ENCODE measurements at places on chromosomes 16 and 17.

DNA sequence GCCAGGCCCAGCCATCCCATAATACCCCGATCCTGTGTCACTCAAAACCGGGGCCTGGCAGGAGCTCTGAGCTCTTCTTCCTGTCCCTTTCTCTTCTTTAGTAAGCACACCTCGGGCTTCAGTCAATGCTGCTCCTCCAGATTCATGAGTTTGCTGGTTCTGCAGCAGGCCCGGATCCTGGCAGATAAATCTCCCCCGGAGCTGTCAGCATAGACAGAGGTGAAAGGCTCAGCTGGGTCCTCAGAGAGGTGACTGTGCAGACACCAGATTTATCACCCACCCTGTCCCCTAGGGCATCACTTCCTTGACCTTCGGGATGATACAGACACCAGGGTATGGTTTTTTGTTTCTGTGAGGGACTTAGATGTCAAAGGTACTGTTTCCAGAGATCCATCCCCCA is 242.5 kb upstream of the N4BP1 start:
- no peak for DNase-seq

GRCh38 chr16:26139091-26139490 is 447.3 kb downstream of the HS3ST4 start:
- DNase-seq: no peak

GRCh38 chr16:728131-728889 is 1.4 kb downstream of the HAGHL start:
- DNase-seq: no peak

GRCh38 chr16:1090620-1091587 is 5.1 kb downstream of the C1QTNF8 start:
- DNase-seq: no peak

GRCh38 chr16:84729716-84730320 is 30.0 kb downstream of the USP10 start:
- no peak for DNase-seq

GRCh38 chr16:31529937-31530312 is 2.2 kb downstream of the AHSP start:
- no peak for DNase-seq

DNA sequence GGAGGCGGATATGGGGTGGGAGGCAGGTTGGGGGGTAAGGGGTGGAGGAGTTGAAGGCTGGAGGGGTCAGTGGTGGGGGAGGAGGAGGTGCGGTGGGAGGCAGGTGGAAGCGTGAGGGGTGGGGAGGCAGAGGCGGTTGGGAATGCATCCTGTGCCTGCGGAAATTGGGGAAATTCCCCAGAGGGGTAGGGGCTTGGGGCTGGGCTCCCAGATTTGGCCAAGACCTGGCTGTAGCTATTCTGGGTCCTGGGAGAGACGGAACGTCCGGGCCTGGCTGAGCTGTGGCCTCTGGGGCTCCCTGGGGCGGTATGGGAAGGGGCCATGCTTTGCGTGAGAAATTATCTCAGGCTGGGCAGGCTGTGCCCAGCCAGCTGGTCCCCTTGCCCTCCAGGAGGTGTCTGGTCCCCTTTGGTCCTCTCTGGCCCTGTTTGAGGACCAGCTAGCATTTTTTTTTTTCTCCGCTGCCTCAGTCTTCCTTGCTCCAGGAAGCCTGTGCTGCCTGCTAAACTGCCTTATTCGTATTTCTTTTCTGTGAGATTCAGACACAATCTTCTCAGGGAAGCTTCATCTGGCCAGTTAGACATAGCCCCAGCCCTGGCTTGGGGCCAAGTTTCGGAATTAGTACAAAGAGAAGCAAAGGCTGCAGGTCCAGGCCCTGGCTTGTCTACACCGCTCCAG is 7.3 kb upstream of the TRPV2 start:
- no peak for DNase-seq

GRCh38 chr17:73028299-73028755 is 64.2 kb downstream of the SLC39A11 start:
- DNase-seq: no peak

All from NCI-H2081 treated with DMSO at 0.1 percent for 48 hours (cell line).